ENCODE measurements at places on chromosomes 7 and 10. TPM values are rescaled to one million over a fixed set of nuclear protein-coding genes. Genes with fewer than 3 reads are reported as not detected.

GRCh38 chr7:19663816-19664462, 44.9 kb downstream of the POLR1F start:
- no peak for DNase-seq

- DNase-seq, result no peak
Measured at GRCh38 chr7:112149734-112150133, 56.5 kb downstream of the DOCK4 start.

DNA sequence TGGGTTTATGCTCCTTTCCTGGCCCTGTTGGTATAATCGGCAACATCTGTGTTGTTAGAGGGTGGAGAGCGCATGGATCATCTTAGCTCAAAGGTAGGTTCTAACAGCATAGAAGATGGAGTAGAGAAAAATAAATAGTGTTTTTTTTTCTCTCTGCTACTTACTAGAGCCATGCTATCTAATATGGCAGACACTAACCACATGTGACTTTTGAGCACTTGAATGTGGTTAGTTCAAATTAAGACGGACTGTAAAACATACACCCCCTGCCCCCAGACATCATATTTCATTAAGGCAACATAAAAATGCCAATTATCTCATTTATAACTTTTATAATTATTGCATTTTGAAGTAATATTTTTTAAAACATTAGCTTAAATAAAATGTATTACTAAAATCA, 525.1 kb downstream of the KIF20B start:
- DNase-seq, result no peak

DNA sequence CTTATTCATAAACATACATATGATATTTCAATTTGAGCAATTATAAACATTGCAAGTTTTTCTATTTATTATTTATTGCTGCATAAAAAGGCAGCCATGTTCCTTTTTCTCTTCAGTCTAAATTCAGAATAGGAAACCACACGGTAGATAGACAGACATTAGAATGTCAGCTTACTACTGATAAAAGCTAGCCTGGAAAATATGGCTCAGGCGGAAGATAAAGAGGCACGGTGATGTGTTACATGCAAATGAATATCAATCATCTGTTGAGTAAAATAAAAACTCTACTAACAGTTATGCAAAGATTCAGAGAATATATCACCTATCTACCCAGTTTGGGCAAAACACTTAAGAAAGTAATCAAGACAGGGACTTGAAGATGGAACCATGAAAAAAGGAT, 73.5 kb upstream of the PDSS1 start:
- no peak for DNase-seq

DNA sequence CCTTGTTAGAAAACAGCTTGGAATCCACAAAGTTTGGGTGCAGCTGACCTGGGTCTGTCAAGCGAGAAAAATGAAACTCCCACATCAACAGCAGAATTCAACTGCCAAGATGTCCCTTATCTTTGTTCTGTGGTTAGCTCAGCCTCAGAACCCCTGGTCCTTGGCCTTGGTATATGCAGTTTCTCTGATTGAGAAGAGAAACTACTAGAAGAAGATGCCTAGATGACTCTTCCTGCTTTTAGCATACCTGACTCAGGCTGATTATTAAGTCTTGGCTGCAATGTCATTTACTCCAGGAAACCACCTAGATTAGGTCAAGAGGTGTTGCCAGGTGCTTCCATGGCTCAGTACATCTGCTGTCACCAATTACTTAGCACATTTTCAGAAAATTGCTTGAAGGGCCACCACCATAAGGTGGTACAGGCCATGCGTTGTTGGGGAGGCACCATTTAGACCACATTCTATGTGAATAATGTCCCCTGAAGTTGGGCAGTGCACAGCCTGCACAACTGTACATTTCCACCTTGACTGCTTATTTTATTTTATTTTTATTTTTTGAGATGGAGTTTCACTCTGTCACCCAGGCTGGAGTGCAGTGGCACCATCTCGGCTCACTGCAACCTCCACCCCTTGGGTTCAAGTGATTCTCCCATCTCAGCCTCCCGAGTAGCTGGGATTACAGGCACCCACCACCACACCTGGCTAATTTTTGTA, 59.4 kb upstream of the ZNF438 start:
- DNase-seq, result no peak

- no peak for DNase-seq
Measured at GRCh38 chr10:28445516-28445915, 87.4 kb upstream of the WAC start.

WDR11 gene
- 11.2 TPM for total RNA-seq

TAS2R4 gene
- total RNA-seq, result 0.25 TPM
